ENCODE measurements at places on chromosomes 7 and 10. TPM values are rescaled to one million over a fixed set of nuclear protein-coding genes. Genes with fewer than 3 reads are reported as not detected.

Gene AKR1B15
- total RNA-seq: not detected

Gene ASB10
- not detected for total RNA-seq

Gene NRCAM
- 81.8 TPM for total RNA-seq

GRCh38 chr7:101373812-101374614 lies 11.3 kb downstream of the COL26A1 start:
- H3K36me3 ChIP-seq: peaks cover 8% of the 10 kb centered on the region
- peak overlapping the region; percentile 55 for H3K4me3 ChIP-seq
- peak overlapping the region; percentile 92 for H3K27ac ChIP-seq
- H3K4me1 ChIP-seq: peaks cover 68% of the 10 kb centered on the region
- peak; percentile 86 for DNase-seq

DNA sequence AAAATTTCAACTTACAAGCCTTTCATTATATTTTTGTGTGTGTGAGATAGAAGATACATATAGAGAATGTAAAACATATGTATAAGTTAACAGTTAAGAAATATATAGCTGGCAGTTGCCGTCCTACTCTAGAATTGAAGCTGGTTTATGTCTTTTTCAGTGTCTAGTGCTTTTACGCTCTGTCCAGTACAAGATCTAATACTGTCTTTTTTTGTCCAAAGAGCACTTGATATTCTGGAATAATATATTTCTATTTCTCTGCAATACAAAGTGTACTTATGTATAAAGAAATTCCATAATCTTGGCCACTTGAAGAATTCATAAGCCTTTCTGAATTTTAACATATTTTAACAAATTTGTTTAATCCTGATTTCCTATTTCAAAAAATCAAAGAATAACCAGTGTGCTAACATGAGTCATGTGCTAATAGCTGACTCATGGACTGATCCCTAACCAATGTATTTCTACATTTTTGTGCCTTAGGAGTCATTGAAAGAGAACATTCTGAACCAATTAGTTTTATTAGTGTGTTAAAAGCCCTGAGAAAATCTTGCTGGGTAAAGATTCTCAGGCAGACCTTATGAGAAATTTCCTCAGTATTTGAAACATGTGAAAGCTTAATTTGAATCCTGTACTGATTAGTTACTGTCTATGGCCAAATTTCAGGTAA lies 73.2 kb upstream of the CCAR1 start:
- H3K27me3 ChIP-seq: no peaks in the 10 kb centered on the region
- no peak for DNase-seq
- peak overlapping the region; percentile 73 for H3K27ac ChIP-seq
- peaks cover 43% of the 10 kb centered on the region for H3K36me3 ChIP-seq

DNA sequence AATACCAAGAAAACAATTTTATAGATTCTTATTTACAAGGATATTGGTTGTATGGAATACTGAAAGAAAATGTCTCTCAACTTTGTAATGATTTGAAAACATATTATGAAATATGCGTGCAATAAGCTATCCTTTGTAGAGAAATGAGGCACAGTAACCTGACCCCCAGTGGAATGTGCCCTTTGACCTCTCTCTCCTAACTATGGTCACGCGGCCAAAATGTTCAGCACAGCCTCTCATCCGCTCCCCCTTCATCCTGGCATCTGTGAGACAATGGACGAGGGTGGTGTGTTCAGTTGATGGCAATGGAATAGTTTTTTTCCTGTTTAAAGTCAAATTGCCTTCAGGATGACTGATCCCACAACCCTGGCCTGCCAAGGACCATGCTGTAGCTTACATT lies 13.3 kb downstream of the BEND7 start:
- no peaks in the 10 kb centered on the region for H3K27me3 ChIP-seq
- no peaks in the 10 kb centered on the region for H3K4me1 ChIP-seq
- no peak overlapping the region for H3K27ac ChIP-seq
- no peak overlapping the region for H3K4me3 ChIP-seq

DNA sequence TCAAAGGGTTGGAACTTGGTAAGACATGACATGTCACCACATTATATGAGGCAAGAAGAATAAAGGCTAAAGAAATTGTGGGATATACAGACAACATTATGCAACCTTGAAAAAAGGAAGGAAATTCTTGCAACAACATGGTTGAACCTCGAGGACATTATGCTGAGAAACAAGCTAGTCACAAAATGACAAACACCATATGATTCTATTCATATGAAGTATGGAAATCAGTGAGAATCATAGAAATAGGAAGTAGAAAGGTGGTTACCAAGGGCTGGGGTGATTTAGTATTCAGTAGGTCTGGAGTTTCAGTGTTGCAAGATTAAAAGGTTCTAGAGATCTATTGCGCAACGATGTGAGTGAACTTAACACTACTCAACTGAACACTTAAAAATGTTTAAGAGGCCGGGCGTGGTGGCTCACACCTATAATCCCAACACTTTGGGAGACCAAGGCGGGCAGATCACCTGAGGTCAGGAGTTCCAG lies 126.9 kb upstream of the TBX20 start:
- H3K27me3 ChIP-seq: peaks cover 2% of the 10 kb centered on the region
- no peak for DNase-seq
- H3K27ac ChIP-seq: no peak overlapping the region
- no peaks in the 10 kb centered on the region for H3K4me1 ChIP-seq

DNA sequence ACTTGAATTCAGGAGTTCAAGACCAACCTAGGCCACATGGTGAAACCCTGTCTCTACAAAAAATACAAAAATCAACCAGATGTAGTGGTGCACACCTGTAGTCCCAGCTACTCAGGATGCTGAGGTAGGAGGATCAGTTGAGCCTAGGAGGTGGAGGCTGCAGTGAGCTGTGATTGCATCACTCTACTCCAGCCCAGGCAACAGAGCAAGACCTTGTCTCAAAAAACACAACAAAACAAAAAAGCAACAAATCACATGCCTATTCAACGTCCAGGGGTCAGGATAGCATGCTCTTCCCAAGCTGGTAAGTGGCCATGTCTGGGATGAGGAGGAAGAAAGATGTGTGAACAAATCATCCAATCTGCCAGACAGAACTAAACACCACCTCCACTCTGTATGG lies 6.2 kb upstream of the RADIL start:
- H3K27ac ChIP-seq: no peak overlapping the region
- H3K4me1 ChIP-seq: no peaks in the 10 kb centered on the region
- peaks cover 15% of the 10 kb centered on the region for H3K27me3 ChIP-seq
